ENCODE measurements at places on chromosomes 16 and 17.

DNA sequence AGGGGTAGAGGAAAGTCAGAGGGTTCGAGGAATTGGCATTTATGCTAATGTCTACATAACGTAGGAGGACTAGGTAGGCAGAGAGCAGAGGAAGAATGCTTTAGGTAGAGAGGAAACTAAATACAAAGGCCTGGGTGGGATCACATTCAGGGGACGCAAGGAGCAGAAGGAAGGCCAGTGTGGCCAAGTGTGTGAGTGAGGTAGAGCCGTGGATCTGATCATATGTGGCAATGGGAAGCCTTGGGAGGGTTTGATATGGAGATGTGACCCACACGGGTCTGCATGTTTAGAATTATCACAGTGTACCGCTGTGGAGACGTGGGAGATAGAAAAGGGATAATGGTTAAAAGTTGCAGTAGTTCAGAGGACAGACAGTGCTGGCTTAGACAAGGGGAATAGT is 43.1 kb downstream of the HLF start:
- DNase-seq: no peak

- no peak for DNase-seq
Observed at GRCh38 chr16:1923299-1924034, 5.3 kb upstream of the HS3ST6 start.

DNA sequence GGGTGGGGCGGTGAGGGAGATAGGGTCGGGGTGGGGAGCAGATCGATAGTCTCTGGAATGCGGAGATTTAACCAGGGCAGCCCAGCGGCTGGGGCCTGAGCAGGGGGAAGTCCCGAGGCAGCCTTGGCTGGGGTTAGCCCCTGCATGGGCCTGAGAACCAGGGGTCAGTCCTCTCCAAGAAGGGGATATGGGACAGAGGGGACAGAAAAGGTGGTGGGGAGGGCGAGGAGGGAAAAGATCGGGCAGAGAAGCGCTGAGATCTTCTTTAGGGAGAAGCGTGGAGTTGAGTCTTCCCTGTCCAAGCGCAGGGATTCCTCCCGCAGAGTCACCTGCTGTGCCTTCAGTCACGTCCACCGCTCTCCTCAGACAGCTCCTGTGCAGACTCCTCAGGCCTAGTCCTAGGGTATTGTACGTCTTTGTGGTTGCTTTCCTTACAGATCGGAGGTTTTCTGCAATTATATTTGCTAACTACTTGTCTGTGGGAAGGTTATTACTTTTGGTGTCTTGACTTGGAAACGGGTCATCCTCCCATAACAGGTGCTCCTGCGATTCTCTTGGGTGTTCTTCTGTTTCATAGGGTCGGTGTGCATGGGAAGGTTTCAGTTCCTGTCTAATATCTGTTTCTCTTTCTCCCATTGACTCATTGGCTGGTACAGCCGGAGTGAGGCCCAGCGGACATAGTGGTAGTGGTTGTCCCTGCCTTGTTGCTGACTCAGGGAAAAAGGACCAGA is 952 bp downstream of the CD300A start:
- no peak for DNase-seq

GRCh38 chr17:16975277-16975651 is 3.3 kb upstream of the TNFRSF13B start:
- no peak for DNase-seq

DNA sequence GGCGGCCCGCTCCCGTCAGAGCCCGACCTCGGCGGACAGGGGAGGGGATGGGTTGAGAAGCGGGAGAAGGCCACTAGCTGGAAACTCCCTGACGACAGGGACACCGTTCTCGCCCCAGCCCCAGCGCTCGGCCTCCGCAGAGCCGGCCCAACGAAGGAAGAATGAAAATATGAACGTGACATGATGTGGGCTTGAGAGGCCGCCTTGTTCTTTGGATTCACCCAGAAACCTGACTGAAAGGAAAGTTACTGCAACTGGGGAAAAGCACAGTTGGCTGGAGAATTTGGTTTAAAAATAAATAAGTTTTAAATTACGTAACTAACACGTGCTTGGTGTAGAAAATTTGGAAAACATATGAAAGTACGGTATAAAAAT is 21.1 kb downstream of the NPTX1 start:
- DNase-seq: peak; percentile 69

GRCh38 chr17:3603870-3604259 is 5.3 kb downstream of the TRPV1 start:
- DNase-seq: no peak

DNA sequence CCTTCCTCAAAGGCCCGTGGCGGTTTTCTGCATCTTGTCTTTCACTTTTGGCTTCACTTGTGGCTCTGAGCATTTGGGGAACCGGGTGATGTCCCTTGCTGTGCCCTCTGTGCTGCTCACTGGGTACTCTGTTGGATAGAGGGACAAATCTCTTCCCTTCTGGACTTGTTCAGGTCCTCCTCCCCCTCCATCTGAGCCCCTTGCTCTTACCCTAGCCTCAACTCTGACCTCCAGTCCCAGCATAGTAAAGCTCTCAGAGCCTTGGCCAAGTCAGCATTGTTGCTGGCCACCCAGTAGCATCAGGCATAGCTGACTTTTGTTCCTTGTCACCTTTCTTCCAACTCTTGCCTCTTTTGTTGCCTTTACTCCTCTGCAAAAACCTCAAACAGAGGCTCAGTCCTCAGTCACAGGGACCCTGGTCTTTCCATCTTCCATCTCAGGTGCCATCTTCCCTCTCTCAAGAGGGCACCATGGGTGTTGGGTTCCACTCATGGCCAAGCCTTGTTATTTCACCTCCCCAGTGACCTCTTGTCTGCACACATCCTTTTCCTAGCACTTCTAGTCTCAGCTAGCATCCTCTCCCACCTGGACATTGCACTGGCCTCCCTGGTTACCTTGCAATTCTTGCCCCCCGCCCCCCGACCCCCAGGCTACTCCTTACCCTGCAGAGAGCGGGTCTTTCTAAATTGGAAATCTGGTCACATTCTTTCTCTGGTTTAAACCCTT is 393 bp upstream of the PSMB10 start:
- DNase-seq: peak; percentile 82
